ENCODE measurements at places on chromosomes 6 and 20.

DNA sequence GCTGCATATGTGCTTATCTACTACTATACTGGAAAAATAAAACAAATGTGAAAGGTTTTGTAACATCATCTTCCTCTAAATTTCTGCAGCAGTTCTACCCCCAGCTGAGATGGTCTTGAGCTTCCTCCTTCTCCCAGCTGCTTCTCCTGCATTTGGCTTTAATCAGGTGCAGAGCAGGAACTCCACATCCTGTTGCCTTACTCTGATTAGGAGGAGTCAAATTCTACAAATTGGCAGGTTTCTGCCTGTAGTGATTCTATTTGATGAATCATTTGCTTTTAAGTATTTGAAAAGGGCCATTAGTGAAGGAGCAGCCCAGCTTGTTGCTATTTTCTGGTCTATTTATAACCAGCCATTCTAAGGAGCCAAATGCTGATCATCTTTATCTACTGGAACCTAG, 224.5 kb downstream of the GMDS start:
- peak; percentile 32 for DNase-seq

DNA sequence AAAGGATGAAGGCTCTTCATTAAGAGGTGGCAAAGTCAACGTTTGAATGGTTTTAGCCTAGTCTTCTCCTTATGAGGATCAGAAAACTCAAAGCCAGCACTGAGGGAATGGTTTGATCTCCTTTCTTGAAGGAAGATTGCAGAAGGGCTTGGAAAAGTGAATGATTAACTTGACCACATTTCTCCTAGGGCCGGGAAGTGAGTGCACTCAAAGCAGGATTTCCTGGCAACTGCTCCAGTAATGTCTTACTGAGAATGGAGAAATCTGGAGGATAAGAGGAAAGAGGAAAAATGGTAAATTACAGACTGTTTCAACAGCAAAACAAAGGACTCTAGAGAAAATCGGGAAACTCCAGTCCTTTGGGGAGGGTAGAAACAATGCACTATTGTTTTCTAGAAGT, 189.0 kb upstream of the FOXA2 start:
- DNase-seq = no peak

- no peak for DNase-seq
These were observed 107.9 kb upstream of the FLRT3 start for GRCh38 chr20:14445310-14445709.

GRCh38 chr6:139323511-139324300, 31.9 kb upstream of the TXLNB start:
- DNase-seq = peak; percentile 28

- DNase-seq = no peak
These were observed 246.0 kb downstream of the PHACTR1 start for GRCh38 chr6:12962529-12962928.

DNA sequence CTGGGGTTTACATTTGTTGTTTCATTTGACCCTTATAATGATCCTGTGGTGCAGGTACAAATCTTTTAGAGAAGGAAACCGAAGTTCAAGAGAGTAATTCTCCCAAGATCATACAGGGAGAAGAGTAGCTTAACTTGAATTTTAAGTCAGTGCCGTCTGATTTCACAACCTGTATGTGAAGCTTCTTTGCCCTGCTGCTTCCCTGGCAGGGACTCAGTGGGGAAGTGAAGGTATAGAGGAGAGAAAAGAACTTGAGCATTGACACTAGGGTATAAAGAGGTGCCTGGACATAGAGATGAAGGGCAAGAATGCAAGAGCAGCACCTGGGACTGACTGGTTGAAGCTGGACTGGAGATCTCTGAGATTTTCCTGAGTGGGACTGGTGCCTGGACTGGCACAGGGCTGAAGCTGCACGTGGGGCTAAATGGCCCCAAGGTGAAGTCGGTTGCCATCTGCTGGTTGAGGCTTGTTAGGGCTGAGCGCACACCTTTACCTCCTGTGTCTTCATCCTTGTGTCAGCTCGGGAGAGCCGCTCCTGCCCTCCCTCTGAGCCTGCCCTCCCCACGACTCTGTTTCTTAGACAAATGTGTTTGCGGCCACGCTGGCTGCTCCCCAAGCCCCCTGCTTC, 41.8 kb downstream of the FARS2 start:
- no peak for DNase-seq

DNA sequence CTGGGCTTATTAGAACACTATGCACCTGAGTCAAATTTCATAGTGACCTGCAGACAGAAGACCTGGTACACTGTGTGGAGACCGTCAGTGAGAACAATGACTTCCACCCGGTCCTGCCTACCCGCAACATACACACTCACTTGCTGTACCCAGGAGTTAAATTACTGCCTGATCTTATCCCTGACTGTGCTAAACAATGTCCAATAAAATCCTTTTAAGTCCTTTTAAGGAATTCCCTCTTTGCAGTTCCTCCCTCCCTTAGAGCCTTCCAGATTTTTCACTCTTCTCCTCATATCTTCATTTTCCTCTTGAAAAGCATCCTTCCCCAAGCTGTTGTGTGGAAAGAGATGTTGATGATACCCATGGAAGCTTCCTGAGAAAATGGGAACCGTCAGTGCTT, 3.4 kb upstream of the KCNG1 start:
- DNase-seq = no peak

GRCh38 chr20:15700147-15700765, 873.0 kb downstream of the KIF16B start:
- DNase-seq = no peak

GRCh38 chr6:123640567-123641187, 3.9 kb upstream of the TRDN start:
- DNase-seq = no peak

DNA sequence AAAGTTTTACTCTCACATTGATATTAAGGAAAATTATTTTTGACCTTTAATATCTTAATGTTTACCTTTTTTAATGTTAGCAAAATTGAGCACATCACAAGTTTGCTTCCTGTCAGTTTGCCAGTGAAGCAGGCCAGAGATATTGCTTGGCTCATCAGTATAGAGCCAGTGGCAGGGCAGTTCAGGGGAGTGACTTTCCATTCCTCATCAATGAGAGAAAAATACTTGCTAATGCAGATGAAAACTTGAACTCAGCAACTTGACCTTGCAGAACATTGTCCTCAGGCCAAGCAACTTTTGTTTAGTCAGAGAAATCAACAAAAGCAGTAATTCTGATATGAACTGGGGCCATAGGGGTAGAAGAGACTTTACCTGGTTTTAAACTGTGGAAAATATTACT, 6.9 kb downstream of the TAB2 start:
- DNase-seq = no peak

GRCh38 chr6:156933201-156934068, 156.3 kb downstream of the ARID1B start:
- DNase-seq = no peak

DNA sequence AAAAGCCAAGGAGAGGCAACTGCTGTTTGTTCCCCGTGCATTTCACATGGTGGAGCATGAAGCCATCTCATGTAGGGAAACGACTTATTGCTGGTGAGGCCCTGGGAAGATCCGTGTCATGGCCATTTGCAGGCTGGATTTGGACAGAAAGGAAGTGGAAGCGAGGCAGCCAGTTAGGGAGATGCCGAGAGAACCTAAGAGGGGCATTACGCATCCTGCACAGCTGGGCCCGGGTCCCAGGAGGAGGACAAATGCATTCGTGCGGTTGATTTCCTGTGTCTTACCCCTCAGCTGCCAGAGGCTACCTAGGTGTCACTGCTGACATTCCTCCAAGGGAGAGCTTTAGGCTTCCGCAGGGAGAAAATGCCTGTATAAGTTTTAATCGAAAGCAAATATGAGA, 316.2 kb upstream of the CDYL start:
- no peak for DNase-seq

DNA sequence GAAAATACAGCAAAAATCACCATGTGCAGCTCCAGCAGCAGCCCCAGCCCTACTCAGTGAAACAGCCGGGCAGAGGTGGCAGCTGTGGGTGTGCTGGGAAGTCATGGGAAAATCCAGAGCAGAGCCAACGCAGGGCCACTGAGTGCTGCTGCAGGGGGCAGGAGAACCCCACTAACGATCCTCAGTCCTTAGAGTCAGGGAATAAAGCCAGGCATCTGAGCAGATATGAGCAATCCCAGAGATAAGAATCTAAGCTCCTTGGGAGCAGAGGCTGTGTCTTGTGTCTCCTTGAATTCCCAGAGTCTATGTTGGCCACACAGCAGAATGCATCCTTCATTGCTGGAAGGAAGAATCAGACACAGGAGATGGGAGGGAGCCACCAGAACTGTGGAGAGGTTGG, 493.1 kb upstream of the MAP3K7 start:
- no peak for DNase-seq

GRCh38 chr6:44224029-44224964, 902 bp downstream of the SLC29A1 start:
- DNase-seq = no peak

DNA sequence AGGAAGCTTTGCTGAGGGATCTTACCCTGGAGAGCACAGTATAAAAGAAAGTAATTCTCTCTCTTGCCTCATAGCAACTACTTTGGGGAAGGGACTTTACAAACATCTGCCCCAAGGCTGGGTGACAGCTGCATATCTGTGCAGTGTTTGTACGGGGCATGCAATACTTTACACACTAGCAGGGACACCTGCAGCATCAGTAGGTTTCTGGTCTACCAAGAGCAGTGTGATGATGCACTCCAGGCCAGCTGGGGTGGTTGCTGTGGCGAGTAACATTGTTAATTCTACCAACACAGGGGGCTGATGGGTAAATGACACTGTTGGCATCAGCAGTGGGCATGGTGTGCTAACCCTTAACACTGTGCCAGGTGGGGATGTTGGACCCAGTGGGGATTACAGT, 48.0 kb downstream of the ADTRP start:
- DNase-seq = no peak

- DNase-seq = no peak
These were observed 195.6 kb downstream of the PREX1 start for GRCh38 chr20:48632017-48632824.

DNA sequence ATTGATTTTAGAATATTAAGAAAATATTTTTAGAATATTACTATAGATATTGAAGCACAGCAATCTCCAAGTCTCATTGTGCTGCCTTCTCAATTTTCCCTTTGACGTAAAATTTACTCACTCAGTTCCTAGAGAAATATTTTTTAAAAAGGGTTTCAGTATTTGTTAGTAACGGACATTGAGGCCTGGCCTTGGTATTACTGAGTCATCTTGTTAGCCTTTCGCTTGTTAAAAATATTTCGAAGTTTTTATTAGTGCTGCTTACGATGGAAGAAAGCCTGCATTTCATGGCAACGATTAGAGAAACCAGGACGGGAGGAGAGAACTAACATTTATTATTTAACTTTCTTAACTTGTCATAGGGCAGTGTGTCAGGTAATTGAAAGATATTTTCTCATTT, 82.2 kb downstream of the TIAM2 start:
- DNase-seq = no peak

DNA sequence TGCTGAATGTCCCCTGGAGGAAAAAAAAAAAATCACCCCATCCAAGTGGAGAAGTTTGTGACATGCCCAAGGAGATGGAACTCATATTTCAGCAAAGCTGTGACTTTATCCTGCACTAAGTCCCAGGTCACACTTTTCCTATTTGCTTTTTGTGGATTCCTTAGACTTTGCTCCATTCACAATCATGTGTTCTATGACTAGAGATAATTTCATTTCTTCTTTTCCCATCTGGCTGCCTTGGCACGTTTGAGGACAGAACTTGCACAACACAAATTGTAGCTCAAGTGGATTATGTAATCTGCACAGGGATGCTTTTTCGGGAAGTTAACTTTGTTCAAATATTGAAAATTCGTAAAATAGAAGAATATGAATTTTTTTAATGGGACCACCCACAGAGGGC, 100.7 kb upstream of the PTPN1 start:
- DNase-seq = no peak

GRCh38 chr6:142353690-142354089, 51.9 kb downstream of the ADGRG6 start:
- no peak for DNase-seq

- no peak for DNase-seq
These were observed 69.0 kb upstream of the ZNF217 start for GRCh38 chr20:53662595-53662994.

DNA sequence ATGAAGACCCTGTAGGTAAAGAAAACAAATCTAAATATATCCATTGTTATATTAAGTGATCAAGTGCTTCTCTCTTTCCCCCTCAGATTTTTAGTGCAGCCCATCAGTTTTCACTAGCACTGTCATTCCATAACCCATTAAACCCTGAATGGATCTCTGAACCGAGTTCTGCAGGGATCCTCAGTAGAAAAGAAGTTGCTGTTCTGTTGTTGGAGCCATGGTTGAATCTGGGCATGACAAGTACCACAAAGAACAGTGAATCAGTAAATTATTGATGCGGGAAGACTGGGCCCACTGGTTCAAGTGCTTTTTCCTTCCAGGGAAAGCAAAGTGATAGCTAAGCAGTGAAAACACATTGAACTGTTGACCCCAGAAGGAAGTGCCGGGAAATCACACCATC, 60.4 kb downstream of the LAMP5 start:
- DNase-seq = no peak

DNA sequence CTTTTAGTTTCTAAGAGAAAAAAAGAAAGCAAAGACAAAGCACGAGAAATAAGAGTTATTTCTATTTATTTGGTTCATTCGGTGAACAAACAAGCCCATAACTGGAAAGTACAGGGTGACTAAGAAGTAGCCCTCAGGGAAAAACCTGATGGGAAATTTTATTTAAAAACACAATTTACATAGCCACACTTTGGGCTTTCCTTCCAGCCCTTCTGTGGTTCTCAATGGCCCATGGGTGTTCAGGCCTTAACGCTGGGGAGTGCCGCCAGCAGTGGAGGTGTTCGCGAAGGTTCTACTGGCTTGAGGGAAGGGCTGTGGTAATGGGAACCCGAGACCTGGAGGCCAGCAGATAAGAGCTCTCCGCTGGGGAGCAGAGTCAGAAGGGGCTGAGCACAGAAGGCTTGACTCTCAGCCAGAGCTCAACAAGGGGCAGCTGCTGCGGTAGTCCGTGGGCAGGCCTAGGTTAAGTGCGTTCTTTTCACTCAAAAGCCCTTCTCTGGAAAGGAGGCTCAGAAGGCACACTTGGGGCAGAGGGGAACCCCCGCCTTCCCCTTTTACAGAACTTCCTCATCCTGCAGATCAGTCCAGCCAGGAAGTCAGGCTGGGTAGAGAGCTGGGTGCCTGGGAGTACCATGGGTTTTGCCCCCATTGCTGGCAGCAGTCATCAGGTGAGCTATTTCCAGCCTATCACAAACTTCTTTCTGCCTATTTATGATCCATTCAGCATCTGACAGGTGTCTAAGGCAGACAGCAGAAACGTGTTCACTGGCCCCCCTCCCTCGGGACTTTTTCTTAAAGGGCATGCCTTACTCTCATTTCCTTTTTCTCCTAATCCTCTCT, 8.8 kb upstream of the CD83 start:
- no peak for DNase-seq

DNA sequence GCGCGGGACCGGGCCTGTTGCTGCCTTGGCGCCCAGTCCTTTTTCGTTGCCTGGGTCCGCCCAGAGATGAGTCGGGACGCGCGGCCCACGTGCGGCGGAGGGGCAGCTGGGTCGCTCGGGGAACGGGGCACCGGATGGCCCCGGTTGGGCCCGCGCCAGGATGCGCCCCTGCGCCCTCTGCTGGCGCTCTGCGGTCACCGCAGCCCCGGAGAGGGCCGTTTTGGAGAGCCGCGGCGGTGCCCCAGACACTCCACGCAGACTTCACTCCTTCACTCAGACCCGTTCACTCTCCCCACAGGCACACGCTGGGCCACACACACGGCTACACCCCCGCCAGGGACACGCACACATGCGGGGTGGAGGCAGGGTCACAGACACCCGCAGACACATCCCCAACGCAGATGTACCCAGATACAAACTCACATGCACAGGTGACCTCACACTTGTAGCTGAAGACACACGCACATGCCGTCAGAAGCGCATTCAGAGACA, 38.8 kb downstream of the SRC start:
- DNase-seq = no peak

GRCh38 chr20:19692100-19692499, 66.0 kb upstream of the RIN2 start:
- DNase-seq = no peak

Data from smooth muscle cell of the brain vasculature (primary cell).